ENCODE measurements at places on chromosomes 7 and 10. TPM values are rescaled to one million over a fixed set of nuclear protein-coding genes. Genes with fewer than 3 reads are reported as not detected.

The LRRN3 gene
- polyA plus RNA-seq, result 0.12 TPM

The PDZD7 gene
- polyA plus RNA-seq, result 0.11 TPM

The ACSL5 gene
- polyA plus RNA-seq, result 3.6 TPM

The MALRD1 gene
- 0.07 TPM for polyA plus RNA-seq

The LIPM gene
- not detected for polyA plus RNA-seq

The SH2B2 gene
- 1.4 TPM for polyA plus RNA-seq

Measured in esophagus (tissue), 2 donors.